Hepatic stellate cell (primary cell): ENCODE measurements at places on chromosomes 11 and 22.

- DNase-seq, result no peak
Observed at GRCh38 chr22:36913427-36914389, at the start of gene CSF2RB. Gene CSF2RB (plus strand): TSS chr22:36913628. CDS start chr22:36922208, 8,580 bp downstream.

DNA sequence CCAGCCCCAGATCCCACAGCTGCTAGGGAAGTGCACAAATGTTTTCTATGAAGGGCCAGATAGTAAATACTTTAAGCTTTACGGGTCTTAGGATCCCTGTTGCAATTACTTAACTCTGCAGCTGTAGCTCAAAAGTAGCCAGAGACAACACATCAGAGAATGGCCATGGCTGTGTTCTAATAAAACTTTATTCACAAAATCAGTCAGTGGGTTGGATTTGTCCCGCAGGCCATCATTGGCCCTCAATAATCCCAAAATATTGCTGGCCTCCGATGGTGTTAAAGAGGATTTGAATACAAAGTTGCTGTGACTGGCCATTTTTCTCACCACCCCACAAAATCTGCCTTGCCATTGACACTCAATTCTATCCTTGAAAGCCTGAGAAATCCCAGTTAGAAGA lies 49.6 kb downstream of the ISX start:
- DNase-seq, result no peak

GRCh38 chr22:23047742-23048141 lies 22.6 kb upstream of the GNAZ start:
- DNase-seq, result no peak

- DNase-seq, result no peak
Observed at GRCh38 chr11:57647372-57647771, 2.3 kb downstream of the YPEL4 start.
